T-helper 2 cell treated with Interferon-gamma antibody and Interleukin-4, amounts not matched to agents 5 μg/mL and 100 μg/mL, for 36 hours (primary cell): ENCODE measurements at places on chromosomes 2 and 18.

- peaks cover 44% of the 10 kb centered on the region for H3K27me3 ChIP-seq
- H3K36me3 ChIP-seq, result no peaks in the 10 kb centered on the region
- H3K4me1 ChIP-seq, result peaks cover 21% of the 10 kb centered on the region
- DNase-seq, result no peak
- H3K27ac ChIP-seq, result no peak overlapping the region
Observed at GRCh38 chr2:36360063-36360462, 4.5 kb downstream of the CRIM1 start.

GRCh38 chr2:236548179-236548921 is 21.3 kb upstream of the ACKR3 start:
- H3K27ac ChIP-seq, result peak overlapping the region; percentile 90
- H3K36me3 ChIP-seq, result peaks cover 58% of the 10 kb centered on the region
- no peaks in the 10 kb centered on the region for H3K27me3 ChIP-seq
- peak overlapping the region; percentile 71 for H3K4me3 ChIP-seq

DNA sequence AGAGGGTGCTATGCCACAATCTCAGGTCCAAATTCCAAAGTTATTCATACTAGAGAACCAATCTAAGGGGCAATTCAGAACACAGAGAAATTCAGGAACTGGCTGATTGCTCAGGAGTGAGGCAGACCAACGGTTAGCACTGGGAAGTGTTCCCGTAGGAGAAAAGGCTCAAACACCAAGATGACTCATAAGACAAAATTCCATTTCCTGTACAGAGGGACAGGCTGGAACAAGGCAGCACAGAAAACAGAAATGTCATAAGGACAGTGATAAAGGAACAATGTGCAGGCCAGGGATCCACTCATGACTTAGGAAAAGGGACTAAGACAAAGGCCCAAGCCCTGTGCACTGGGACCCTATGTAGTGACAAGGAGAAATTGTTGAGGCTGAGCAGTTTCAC is 54.2 kb downstream of the PDE1A start:
- no peaks in the 10 kb centered on the region for H3K27me3 ChIP-seq
- H3K27ac ChIP-seq, result no peak overlapping the region
- H3K4me1 ChIP-seq, result no peaks in the 10 kb centered on the region
- no peak overlapping the region for H3K4me3 ChIP-seq

DNA sequence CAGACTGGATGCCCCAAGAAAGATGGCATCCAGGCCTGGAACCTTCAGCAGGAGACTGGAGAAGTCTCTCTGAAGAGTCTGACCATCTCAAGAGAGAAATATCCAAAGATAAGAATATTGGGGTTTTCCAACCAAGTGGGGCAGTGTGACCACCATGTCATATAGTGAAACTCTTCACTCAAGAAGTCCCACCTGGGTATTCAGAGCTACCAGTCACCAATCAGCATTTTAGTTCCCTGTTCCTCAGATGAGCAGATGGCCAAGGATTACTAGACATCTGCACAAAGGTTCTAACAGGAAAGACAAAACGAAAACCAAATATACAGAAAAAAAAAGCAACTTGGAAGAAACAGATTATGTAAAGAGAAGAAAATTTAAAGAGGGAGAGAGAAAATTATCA is 38.5 kb upstream of the CXCR4 start:
- peaks cover 17% of the 10 kb centered on the region for H3K27me3 ChIP-seq
- H3K27ac ChIP-seq, result no peak overlapping the region
- no peak overlapping the region for H3K4me3 ChIP-seq

- no peak for DNase-seq
- H3K27me3 ChIP-seq, result no peaks in the 10 kb centered on the region
- no peak overlapping the region for H3K4me3 ChIP-seq
- H3K4me1 ChIP-seq, result no peaks in the 10 kb centered on the region
Observed at GRCh38 chr2:195395362-195395761, 261.7 kb upstream of the SLC39A10 start.

DNA sequence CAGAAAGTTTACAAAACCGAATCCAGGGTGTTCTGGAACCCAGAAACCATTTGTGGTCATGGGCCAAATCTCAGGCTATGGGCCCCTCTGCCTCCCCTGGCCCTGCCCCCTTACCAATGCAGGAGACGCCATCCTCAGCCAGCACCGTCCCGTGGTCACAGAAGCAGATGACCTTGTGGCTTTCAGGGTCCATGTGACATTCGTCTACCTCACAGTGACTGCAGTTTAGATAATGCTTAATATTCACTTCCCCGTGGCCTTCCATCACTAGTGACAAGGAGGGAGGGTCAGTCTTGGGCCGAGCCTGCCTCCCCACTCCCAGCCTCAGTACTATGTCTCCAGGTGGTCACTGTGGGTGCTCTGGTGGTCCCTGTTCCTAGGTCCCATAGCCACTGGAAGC is 111.6 kb downstream of the CLIP4 start:
- no peaks in the 10 kb centered on the region for H3K27me3 ChIP-seq
- H3K27ac ChIP-seq, result no peak overlapping the region
- H3K36me3 ChIP-seq, result no peaks in the 10 kb centered on the region
- no peaks in the 10 kb centered on the region for H3K4me1 ChIP-seq

DNA sequence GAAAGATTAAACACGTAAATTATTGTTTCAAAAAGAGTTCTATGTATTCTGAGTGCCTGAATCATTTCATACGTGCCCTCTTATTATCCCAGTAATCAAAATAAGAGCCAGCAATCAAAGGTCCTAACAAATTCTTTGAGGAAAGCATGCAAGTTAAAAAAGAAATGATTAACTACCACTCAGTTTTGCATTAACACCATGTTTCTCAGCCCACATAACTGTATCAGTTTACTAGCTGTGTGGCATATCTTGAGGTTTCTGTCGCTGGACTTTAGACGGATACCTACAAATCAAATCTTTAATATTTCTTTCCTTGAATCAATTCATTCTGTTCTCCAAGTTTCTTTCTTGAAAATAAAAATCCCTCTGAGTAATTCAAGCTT is 668.9 kb upstream of the CHAC2 start:
- no peaks in the 10 kb centered on the region for H3K27me3 ChIP-seq
- H3K4me1 ChIP-seq, result no peaks in the 10 kb centered on the region
- DNase-seq, result no peak
- H3K4me3 ChIP-seq, result no peak overlapping the region
- H3K36me3 ChIP-seq, result no peaks in the 10 kb centered on the region
